ENCODE measurements at places on chromosomes 12 and 14.

DNA sequence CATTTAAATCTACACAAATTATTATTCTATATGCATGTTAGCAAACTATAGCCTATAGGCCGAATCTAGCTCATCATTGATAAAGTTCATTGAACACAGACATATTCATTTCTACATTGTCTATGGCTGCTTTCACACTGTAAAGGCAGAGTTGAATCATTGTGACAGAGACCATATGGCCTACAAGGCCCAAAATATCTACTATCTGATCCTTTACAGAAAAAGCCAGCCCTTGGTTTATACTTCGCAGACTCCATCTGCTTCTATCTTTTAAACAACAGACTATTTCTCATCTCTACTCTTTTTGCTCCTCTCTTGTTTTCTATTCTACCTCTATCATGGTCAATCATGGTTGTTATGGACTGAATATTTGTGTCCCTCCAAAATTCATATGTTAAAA lies 190.7 kb downstream of the EXOC5 start:
- H3K27ac ChIP-seq, result no peak overlapping the region
- DNase-seq, result no peak
- no peaks in the 10 kb centered on the region for H3K36me3 ChIP-seq
- H3K27me3 ChIP-seq, result peaks cover 38% of the 10 kb centered on the region
- no peaks in the 10 kb centered on the region for H3K4me1 ChIP-seq

- no peaks in the 10 kb centered on the region for H3K27me3 ChIP-seq
- no peak overlapping the region for H3K4me3 ChIP-seq
- no peak overlapping the region for H3K27ac ChIP-seq
- H3K36me3 ChIP-seq, result no peaks in the 10 kb centered on the region
- H3K4me1 ChIP-seq, result no peaks in the 10 kb centered on the region
Observed at GRCh38 chr14:21275261-21275858, 4.5 kb upstream of the RPGRIP1 start.

- no peak overlapping the region for H3K27ac ChIP-seq
- no peaks in the 10 kb centered on the region for H3K36me3 ChIP-seq
Observed at GRCh38 chr12:52307836-52308805, 13.1 kb downstream of the KRT83 start.

GRCh38 chr14:33949411-33949893 lies 1.4 kb downstream of the EGLN3 start:
- no peak for DNase-seq
- H3K4me1 ChIP-seq, result no peaks in the 10 kb centered on the region
- no peaks in the 10 kb centered on the region for H3K36me3 ChIP-seq
- H3K27me3 ChIP-seq, result peaks cover 36% of the 10 kb centered on the region
- H3K4me3 ChIP-seq, result peak overlapping the region; percentile 64

GRCh38 chr12:42097971-42098370 lies 46.7 kb downstream of the GXYLT1 start:
- DNase-seq, result peak; percentile 18
- peak overlapping the region; percentile 99 for H3K27ac ChIP-seq
- peaks cover 5% of the 10 kb centered on the region for H3K36me3 ChIP-seq
- H3K4me1 ChIP-seq, result peaks cover 45% of the 10 kb centered on the region
- peak overlapping the region; percentile 82 for H3K4me3 ChIP-seq
- no peaks in the 10 kb centered on the region for H3K27me3 ChIP-seq

- no peak overlapping the region for H3K4me3 ChIP-seq
- DNase-seq, result no peak
- H3K4me1 ChIP-seq, result no peaks in the 10 kb centered on the region
- no peak overlapping the region for H3K27ac ChIP-seq
- H3K27me3 ChIP-seq, result peaks cover 52% of the 10 kb centered on the region
Observed at GRCh38 chr14:101426466-101426865, 134.8 kb upstream of the DIO3 start.

- H3K4me3 ChIP-seq, result no peak overlapping the region
- no peak for DNase-seq
- peaks cover 4% of the 10 kb centered on the region for H3K36me3 ChIP-seq
- peak overlapping the region; percentile 32 for H3K27ac ChIP-seq
- no peaks in the 10 kb centered on the region for H3K27me3 ChIP-seq
Observed at GRCh38 chr14:103547941-103548462, 14.5 kb downstream of the BAG5 start.

- peaks cover 56% of the 10 kb centered on the region for H3K27me3 ChIP-seq
- H3K4me3 ChIP-seq, result no peak overlapping the region
- H3K27ac ChIP-seq, result no peak overlapping the region
- H3K4me1 ChIP-seq, result no peaks in the 10 kb centered on the region
- no peak for DNase-seq
Observed at GRCh38 chr14:24982472-24983155, 67.3 kb downstream of the STXBP6 start.

GRCh38 chr12:24039113-24039525 lies 89.6 kb upstream of the SOX5 start:
- no peaks in the 10 kb centered on the region for H3K36me3 ChIP-seq
- H3K27me3 ChIP-seq, result no peaks in the 10 kb centered on the region
- no peak for DNase-seq
- no peaks in the 10 kb centered on the region for H3K4me1 ChIP-seq
- no peak overlapping the region for H3K27ac ChIP-seq

- H3K36me3 ChIP-seq, result no peaks in the 10 kb centered on the region
- no peak for DNase-seq
- no peaks in the 10 kb centered on the region for H3K4me1 ChIP-seq
Observed at GRCh38 chr14:26622611-26623010, 24.8 kb upstream of the NOVA1 start.

DNA sequence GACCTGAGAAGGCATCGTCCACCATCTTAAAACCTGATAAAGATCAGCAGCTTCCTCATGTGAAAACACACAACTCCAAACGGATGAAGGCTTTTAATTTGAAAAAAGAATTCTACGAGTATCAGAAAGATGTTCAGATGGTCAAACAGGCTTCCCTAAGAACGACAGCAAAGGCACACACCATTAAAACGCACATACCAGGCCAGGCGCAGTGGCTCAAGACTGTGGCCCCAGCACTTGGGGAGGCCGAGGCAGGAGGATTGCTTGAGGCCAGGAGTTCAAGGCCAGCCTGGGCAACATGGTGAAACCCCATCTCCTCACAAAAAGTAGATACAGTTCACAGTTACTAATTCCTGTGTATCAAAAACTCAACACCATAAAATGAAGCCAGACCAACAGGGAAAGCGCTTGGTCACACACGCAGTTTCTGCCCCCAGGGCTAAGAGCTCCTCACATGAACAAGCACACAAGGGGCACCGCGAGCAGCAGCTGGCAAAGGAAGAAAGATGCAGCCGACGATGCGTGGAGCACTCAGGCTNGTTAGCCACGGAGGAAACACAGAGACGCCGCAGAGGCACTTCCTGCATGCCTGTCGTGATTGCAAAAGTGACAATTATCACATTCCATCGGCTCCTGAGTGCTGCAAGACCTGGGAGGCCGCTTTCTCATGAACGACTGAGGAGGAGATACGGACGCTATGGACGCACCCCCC lies 78.0 kb downstream of the NOC4L start:
- H3K36me3 ChIP-seq, result peaks cover 2% of the 10 kb centered on the region
- peak; percentile 21 for DNase-seq
- H3K27me3 ChIP-seq, result peaks cover 8% of the 10 kb centered on the region
- peak overlapping the region; percentile 48 for H3K27ac ChIP-seq
- H3K4me1 ChIP-seq, result peaks cover 5% of the 10 kb centered on the region

DNA sequence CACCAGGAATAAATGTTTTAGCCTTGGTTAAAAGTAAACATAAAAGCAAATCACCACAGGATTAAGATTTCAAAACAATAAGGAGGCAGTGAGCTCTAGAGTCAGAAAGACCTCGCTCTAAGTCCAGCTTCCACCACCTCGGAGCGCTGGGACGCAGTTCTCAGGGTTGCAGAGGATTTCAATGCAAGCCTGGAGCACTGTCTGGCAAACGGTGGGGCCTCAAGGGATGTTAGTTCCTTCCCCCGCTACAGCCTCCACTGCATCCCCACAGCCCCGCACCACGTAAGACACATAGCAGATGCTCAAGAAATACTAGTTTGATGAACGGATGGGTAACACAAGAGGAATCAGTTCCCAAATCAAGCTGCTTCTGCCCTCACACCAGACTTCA lies 39.3 kb upstream of the TMCC3 start:
- H3K27me3 ChIP-seq, result no peaks in the 10 kb centered on the region
- no peak for DNase-seq
- H3K4me1 ChIP-seq, result no peaks in the 10 kb centered on the region
- H3K36me3 ChIP-seq, result no peaks in the 10 kb centered on the region

- H3K4me3 ChIP-seq, result no peak overlapping the region
- H3K36me3 ChIP-seq, result no peaks in the 10 kb centered on the region
- H3K4me1 ChIP-seq, result peaks cover 19% of the 10 kb centered on the region
- no peak for DNase-seq
- no peaks in the 10 kb centered on the region for H3K27me3 ChIP-seq
Observed at GRCh38 chr12:128727461-128727860, 96.3 kb downstream of the SLC15A4 start.

- no peak overlapping the region for H3K4me3 ChIP-seq
- H3K27ac ChIP-seq, result no peak overlapping the region
- no peak for DNase-seq
- peaks cover 22% of the 10 kb centered on the region for H3K27me3 ChIP-seq
- H3K36me3 ChIP-seq, result no peaks in the 10 kb centered on the region
- H3K4me1 ChIP-seq, result no peaks in the 10 kb centered on the region
Observed at GRCh38 chr14:104470588-104470987, 109.0 kb upstream of the C14orf180 start.

GRCh38 chr12:110937104-110937641 lies 16.8 kb upstream of the MYL2 start:
- H3K4me3 ChIP-seq, result no peak overlapping the region
- peaks cover 39% of the 10 kb centered on the region for H3K27me3 ChIP-seq
- H3K4me1 ChIP-seq, result peaks cover 6% of the 10 kb centered on the region
- peaks cover 2% of the 10 kb centered on the region for H3K36me3 ChIP-seq
- no peak overlapping the region for H3K27ac ChIP-seq

DNA sequence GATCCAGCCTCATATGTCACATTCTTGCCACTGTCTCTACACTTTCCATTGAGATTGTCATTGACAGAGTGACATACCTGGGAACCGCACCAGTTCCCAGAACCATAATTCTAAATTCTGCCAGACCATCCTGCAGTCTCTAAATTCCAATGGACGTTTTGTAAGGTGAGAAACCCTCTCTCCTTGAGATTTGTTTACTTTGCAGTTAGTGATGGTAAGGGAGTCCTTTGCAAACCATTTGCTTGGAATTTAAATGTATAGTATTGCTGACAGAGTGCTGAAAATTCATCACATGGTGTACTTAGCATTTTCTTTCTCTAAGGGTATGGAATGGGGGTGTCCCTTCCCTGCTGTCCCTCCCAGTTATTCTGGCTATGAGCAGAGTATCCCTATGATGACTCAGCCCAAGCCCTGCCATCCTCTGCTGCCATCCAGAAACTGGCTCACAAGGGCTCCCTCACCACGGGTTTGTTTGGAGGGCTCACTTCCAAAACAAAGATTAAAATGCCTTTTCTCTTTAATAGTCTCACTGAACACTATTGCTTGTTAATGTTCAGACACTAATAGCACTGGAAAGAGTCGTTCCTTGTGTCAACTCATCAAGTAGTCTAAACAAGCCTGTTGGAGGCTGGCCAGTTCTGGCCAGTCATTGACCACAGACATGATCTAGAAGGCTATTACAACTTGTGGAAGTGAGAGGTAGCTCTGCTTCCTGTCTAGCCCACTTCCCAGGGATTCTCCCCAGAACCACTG lies 129.0 kb upstream of the HMGA2 start:
- H3K4me1 ChIP-seq, result no peaks in the 10 kb centered on the region
- no peak overlapping the region for H3K27ac ChIP-seq
- no peak for DNase-seq
- peaks cover 19% of the 10 kb centered on the region for H3K27me3 ChIP-seq
- no peaks in the 10 kb centered on the region for H3K36me3 ChIP-seq

GRCh38 chr14:23538785-23539184 lies 12.8 kb downstream of the ZFHX2 start:
- H3K4me1 ChIP-seq, result no peaks in the 10 kb centered on the region
- DNase-seq, result no peak
- no peaks in the 10 kb centered on the region for H3K27me3 ChIP-seq
- no peaks in the 10 kb centered on the region for H3K36me3 ChIP-seq
- no peak overlapping the region for H3K4me3 ChIP-seq

- H3K36me3 ChIP-seq, result peaks cover 4% of the 10 kb centered on the region
- peak overlapping the region; percentile 60 for H3K27ac ChIP-seq
- no peaks in the 10 kb centered on the region for H3K27me3 ChIP-seq
- no peak overlapping the region for H3K4me3 ChIP-seq
Observed at GRCh38 chr12:12506496-12506890, 56.2 kb downstream of the DUSP16 start.

DNA sequence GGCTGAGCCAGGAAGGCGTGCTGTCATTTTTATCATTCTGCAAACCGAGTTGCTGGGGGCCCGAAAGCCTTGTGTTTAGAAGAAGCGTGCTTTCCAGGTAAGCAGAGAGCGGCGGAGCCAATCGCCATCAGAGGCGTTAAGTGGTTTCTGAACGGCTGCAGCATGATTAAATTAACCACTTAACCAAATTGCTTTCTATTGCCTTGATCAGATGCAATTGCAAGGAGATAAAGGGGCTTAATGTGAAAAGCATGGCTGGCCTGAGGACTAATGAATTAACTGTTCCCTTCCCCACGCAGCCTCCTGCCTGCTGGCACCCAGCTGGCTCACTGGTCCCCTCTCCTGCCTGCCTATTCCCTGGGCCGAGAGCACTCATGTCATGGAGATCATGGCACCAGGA lies 36.6 kb upstream of the CHGA start:
- H3K27ac ChIP-seq, result no peak overlapping the region
- H3K27me3 ChIP-seq, result peaks cover 31% of the 10 kb centered on the region
- H3K36me3 ChIP-seq, result no peaks in the 10 kb centered on the region
- DNase-seq, result no peak
- no peak overlapping the region for H3K4me3 ChIP-seq

Data from central memory CD8-positive, alpha-beta T cell (primary cell).